Activated CD4-positive, alpha-beta T cell treated with anti-CD3 and anti-CD28 coated beads, Interleukin-2, Interleukin-4, amounts not matched to agents 100 ng/mL and 50 ng/mL, durations not matched to agents 16 hours and 8 hours (primary cell): ENCODE measurements at places on chromosomes 6 and 20.

DNA sequence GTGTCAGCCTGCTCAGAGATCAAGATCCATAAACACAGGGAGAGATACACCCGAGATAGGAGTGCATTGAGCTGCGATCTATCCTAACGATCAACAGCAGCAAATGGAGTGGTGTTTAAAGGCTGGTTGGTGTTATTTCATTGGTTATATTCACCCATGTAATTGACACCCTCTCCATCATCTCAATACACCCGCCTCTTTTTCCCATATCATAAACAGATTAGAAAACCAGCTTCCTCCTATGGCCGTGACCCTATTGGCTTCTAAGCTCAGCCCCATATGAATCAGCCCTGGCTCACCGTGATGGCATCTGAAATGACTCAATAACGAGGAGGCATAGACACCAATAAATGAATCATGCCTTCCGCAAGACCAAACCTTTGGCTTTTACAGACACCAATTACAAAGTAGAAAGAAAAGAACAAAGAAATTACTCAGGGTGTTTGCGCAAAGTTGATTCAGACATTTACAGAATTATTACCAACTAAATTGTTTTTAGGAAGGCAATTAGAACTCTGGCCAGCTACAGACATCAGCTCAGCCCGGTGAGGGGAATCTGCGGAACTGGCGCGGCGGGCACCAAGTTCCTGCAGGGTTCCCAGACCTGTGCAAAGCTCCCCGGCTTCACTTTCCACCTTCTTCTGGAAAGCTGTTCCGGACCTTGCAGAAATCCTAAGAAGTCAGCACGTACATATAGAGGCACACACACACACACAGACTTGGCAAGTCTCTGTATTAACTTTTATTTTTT lies 11.5 kb downstream of the PMEPA1 start:
- peak; percentile 82 for DNase-seq

DNA sequence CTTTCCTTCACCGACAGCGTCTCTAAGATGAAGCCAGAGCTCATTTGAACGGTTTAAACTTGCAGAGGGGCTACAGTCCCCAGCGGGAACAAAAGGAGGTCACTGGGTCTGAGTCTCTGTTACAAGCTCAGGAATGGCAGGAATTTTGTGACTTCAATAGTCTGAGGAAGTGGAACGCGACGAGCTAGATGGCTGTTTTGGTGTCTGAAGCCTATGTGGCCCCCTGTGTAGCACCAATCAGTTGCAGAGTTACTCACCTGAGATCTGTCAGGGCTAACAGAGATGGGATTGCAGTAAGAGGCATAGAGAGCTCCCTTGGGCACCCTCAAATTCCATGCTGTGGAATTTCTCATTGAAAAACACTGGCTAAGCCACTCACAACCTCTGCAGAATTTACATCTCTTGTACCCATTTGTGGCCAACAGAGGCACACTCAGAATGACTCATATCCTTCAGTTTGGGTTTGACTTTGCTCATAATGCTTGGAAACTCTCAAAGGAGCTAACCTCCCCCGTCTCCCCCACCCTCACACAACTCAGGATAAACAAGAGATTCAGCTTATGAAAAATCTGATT lies 7.1 kb upstream of the TCP11 start:
- DNase-seq: peak; percentile 84

DNA sequence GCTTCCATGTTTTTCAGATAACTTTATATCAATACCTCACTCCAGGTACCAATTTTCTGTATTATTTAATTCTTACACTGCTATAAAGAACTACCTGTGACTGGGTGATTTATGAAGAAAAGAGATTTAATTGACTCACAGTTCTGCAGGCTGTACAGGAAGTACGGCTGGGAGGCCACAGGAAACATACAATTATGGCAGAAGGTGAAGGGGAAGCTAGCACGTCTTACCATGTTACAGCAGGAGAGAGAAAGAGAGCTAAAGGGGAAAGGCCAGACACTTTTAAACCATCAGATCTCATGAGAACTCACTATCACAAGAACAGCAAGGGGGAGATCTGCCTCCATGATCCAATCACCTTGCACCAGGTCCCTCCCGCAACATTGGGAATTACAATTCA lies 119.1 kb upstream of the BMP5 start:
- DNase-seq: no peak

- DNase-seq: peak; percentile 60
These were observed 2.8 kb upstream of the RNASET2 start for GRCh38 chr6:166958926-166959861.

DNA sequence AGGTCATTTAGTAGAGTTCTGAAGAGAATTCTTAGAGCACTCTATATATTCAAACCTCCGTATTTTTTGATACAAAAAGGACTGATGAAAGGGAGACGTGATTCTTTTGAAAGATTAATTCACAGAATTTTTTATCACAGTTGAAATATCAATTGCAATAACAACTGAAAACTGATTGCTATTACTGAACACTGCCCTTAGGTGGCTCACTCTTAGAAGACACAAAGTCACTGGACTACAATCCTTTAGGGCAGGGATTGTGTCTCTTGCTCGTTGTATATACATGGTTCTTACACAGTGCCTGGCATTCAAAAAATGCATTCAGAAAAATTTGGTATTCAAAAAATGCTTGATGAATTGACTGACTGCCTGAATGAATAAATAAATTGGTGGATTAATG lies 17.1 kb upstream of the CALHM6 start:
- DNase-seq: no peak

- no peak for DNase-seq
These were observed 75.2 kb upstream of the IYD start for GRCh38 chr6:150293423-150294173.

GRCh38 chr6:27503436-27504030 lies 30.6 kb upstream of the ZNF184 start:
- DNase-seq: peak; percentile 88

DNA sequence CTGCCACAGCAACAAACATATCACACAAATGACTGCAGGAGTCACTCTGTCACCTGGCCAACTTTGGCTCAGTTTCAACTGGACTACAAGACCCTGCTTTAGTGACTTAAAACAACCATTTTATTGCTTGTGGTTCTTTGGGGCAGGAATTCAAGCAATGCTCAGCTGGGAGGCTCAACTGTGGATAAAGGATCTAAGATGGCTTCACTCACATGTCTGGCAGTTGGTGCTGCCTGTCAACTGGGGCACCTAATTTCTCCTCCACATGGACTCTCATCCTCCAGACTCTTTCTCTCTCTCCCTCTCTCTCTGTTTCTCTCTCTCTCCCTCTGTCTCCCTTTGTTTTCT lies 2.8 kb upstream of the EPB41L2 start:
- no peak for DNase-seq

- no peak for DNase-seq
These were observed 16.8 kb upstream of the TCFL5 start for GRCh38 chr20:62878244-62879038.
